ENCODE measurements at places on chromosomes 4 and X. TPM values are rescaled to one million over a fixed set of nuclear protein-coding genes. Genes with fewer than 3 reads are reported as not detected.

SLC4A4 gene
- polyA plus RNA-seq, result 17.0 TPM

SSX2 gene
- not detected for polyA plus RNA-seq

GAGE1 gene
- polyA plus RNA-seq, result not detected

GLRB gene
- polyA plus RNA-seq, result 7.8 TPM

ZNF280C gene
- polyA plus RNA-seq, result 7.0 TPM

TMSB15A gene
- 24.0 TPM for polyA plus RNA-seq

GABRE gene
- polyA plus RNA-seq, result 37.4 TPM

Data from muscle of arm (tissue), 14 donors.